Glutamatergic neuron (in vitro differentiated cells): ENCODE measurements at places on chromosomes 2 and 18. TPM values are rescaled to one million over a fixed set of nuclear protein-coding genes. Genes with fewer than 3 reads are reported as not detected.

- H3K4me3 ChIP-seq: no peak overlapping the region
- DNase-seq: no peak
- no peak overlapping the region for H3K27ac ChIP-seq
- peaks cover 4% of the 10 kb centered on the region for H3K36me3 ChIP-seq
- no peaks in the 10 kb centered on the region for H3K4me1 ChIP-seq
Measured at GRCh38 chr18:46536215-46536874, 120.7 kb downstream of the LOXHD1 start.

- no peak for DNase-seq
- no peaks in the 10 kb centered on the region for H3K27me3 ChIP-seq
- H3K4me1 ChIP-seq: peaks cover 6% of the 10 kb centered on the region
- H3K4me3 ChIP-seq: peak overlapping the region; percentile 99
- H3K27ac ChIP-seq: peak overlapping the region; percentile 22
Measured at GRCh38 chr2:169693360-169693759, 845 bp downstream of the CFAP210 start.

GRCh38 chr2:29218071-29218470 is 102.9 kb downstream of the CLIP4 start:
- no peak overlapping the region for H3K4me3 ChIP-seq
- H3K4me1 ChIP-seq: peaks cover 8% of the 10 kb centered on the region
- DNase-seq: no peak
- peaks cover 11% of the 10 kb centered on the region for H3K36me3 ChIP-seq

DNA sequence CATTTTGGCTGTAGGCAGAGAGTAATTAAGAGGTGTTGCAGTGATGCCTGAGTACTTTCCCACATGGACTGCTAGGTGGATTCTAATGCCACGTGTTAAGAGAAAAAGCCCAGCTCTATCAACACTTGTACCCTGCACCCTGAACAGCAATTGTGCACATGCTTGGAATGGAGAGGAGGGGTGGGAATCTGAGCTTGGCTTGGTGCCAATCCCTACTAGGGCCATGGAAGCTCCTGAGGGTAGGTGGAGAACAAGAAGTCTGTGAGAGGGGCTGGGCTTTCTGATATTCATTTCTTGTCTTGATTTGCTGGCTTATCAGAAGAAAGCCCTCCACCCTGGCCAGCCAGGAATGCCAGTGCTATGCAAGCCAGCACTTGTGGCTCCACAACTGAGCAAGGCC is 292.2 kb downstream of the KCNS3 start:
- no peak overlapping the region for H3K27ac ChIP-seq
- DNase-seq: no peak
- H3K4me1 ChIP-seq: peaks cover 5% of the 10 kb centered on the region

- no peaks in the 10 kb centered on the region for H3K36me3 ChIP-seq
- no peaks in the 10 kb centered on the region for H3K4me1 ChIP-seq
- no peaks in the 10 kb centered on the region for H3K27me3 ChIP-seq
- no peak for DNase-seq
Measured at GRCh38 chr2:214138779-214139178, 272.1 kb upstream of the VWC2L start.

GRCh38 chr2:207892716-207893402 is 123.2 kb upstream of the FZD5 start:
- no peaks in the 10 kb centered on the region for H3K27me3 ChIP-seq
- no peak for DNase-seq
- H3K36me3 ChIP-seq: no peaks in the 10 kb centered on the region
- no peak overlapping the region for H3K4me3 ChIP-seq

- H3K36me3 ChIP-seq: no peaks in the 10 kb centered on the region
- no peaks in the 10 kb centered on the region for H3K4me1 ChIP-seq
- H3K27me3 ChIP-seq: no peaks in the 10 kb centered on the region
- H3K4me3 ChIP-seq: no peak overlapping the region
Measured at GRCh38 chr2:37711308-37711731, 39.9 kb upstream of the CDC42EP3 start.

- no peak overlapping the region for H3K4me3 ChIP-seq
- H3K27ac ChIP-seq: no peak overlapping the region
- H3K27me3 ChIP-seq: peaks cover 3% of the 10 kb centered on the region
- no peak for DNase-seq
Measured at GRCh38 chr2:101956465-101957438, 35.0 kb upstream of the IL1R2 start.

GRCh38 chr2:16357188-16357587 is 308.4 kb downstream of the CYRIA start:
- H3K27me3 ChIP-seq: peaks cover 3% of the 10 kb centered on the region
- H3K4me3 ChIP-seq: no peak overlapping the region
- no peak overlapping the region for H3K27ac ChIP-seq
- H3K4me1 ChIP-seq: no peaks in the 10 kb centered on the region
- DNase-seq: no peak

- no peaks in the 10 kb centered on the region for H3K27me3 ChIP-seq
- no peaks in the 10 kb centered on the region for H3K36me3 ChIP-seq
- peaks cover 1% of the 10 kb centered on the region for H3K4me1 ChIP-seq
- DNase-seq: no peak
Measured at GRCh38 chr2:25598911-25599310, 74.5 kb downstream of the DTNB start.

DNA sequence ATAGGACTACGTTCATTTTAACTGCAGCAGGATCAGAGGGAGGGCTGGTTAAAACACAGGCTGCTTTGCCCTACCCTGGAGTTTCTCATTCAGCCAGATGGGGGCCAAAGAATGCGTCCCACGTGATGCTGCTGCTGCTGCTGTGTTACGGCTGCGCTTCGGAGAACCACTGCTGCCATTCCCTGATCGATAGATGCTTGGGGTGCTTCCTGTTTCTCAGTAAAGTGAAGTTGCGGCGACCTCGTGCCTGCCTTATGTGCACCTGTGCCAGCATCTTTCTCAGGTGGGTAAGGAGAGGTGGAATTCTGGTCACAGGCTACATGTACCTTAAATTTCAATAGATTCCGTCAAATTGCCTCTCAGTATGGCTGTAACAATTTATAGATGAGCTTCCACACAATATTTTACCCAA is 24.7 kb upstream of the TOGARAM2 start:
- H3K36me3 ChIP-seq: no peaks in the 10 kb centered on the region
- peak overlapping the region; percentile 67 for H3K4me3 ChIP-seq
- no peaks in the 10 kb centered on the region for H3K27me3 ChIP-seq
- no peak overlapping the region for H3K27ac ChIP-seq
- DNase-seq: peak; percentile 70

GRCh38 chr2:9247177-9247576 is 40.6 kb downstream of the ASAP2 start:
- H3K27ac ChIP-seq: peak overlapping the region; percentile 83
- peak overlapping the region; percentile 22 for H3K4me3 ChIP-seq
- no peaks in the 10 kb centered on the region for H3K36me3 ChIP-seq
- DNase-seq: peak; percentile 71

The AQP12A gene
- total RNA-seq: not detected

The MYO5B gene
- 2.7 TPM for total RNA-seq

The CREG2 gene
- total RNA-seq: 1.3 TPM

The NEUROD1 gene
- 65.5 TPM for total RNA-seq

The GKN2 gene
- not detected for total RNA-seq

The MALL gene
- total RNA-seq: 0.49 TPM

The RNF144A gene
- total RNA-seq: 40.2 TPM

The SGPP2 gene
- total RNA-seq: 2.1 TPM

The DSG4 gene
- total RNA-seq: not detected
